Stimulated activated CD8-positive, alpha-beta memory T cell treated with anti-CD3 and anti-CD28 coated beads, Interleukin-4, amount 100 ng/mL, for 24 hours (primary cell): ENCODE measurements at places on chromosomes 1 and 21.
A peak's percentile ranks its signal among the peaks of the same experiment; 100 is the strongest.

- DNase-seq: no peak
These were observed 19.7 kb downstream of the DPH5 start for GRCh38 chr1:101005871-101006270.

- no peak for DNase-seq
These were observed 74.3 kb upstream of the RAB4A start for GRCh38 chr1:229196404-229197264.

DNA sequence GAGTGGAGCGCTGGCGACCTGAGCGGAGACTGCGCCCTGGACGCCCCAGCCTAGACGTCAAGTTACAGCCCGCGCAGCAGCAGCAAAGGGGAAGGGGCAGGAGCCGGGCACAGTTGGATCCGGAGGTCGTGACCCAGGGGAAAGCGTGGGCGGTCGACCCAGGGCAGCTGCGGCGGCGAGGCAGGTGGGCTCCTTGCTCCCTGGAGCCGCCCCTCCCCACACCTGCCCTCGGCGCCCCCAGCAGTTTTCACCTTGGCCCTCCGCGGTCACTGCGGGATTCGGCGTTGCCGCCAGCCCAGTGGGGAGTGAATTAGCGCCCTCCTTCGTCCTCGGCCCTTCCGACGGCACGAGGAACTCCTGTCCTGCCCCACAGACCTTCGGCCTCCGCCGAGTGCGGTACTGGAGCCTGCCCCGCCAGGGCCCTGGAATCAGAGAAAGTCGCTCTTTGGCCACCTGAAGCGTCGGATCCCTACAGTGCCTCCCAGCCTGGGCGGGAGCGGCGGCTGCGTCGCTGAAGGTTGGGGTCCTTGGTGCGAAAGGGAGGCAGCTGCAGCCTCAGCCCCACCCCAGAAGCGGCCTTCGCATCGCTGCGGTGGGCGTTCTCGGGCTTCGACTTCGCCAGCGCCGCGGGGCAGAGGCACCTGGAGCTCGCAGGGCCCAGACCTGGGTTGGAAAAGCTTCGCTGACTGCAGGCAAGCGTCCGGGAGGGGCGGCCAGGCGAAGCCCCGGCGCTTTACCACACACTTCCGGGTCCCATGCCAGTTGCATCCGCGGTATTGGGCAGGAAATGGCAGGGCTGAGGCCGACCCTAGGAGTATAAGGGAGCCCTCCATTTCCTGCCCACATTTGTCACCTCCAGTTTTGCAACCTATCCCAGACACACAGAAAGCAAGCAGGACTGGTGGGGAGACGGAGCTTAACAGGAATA, 4.2 kb downstream of the TFAP2E start:
- DNase-seq: peak; percentile 45

DNA sequence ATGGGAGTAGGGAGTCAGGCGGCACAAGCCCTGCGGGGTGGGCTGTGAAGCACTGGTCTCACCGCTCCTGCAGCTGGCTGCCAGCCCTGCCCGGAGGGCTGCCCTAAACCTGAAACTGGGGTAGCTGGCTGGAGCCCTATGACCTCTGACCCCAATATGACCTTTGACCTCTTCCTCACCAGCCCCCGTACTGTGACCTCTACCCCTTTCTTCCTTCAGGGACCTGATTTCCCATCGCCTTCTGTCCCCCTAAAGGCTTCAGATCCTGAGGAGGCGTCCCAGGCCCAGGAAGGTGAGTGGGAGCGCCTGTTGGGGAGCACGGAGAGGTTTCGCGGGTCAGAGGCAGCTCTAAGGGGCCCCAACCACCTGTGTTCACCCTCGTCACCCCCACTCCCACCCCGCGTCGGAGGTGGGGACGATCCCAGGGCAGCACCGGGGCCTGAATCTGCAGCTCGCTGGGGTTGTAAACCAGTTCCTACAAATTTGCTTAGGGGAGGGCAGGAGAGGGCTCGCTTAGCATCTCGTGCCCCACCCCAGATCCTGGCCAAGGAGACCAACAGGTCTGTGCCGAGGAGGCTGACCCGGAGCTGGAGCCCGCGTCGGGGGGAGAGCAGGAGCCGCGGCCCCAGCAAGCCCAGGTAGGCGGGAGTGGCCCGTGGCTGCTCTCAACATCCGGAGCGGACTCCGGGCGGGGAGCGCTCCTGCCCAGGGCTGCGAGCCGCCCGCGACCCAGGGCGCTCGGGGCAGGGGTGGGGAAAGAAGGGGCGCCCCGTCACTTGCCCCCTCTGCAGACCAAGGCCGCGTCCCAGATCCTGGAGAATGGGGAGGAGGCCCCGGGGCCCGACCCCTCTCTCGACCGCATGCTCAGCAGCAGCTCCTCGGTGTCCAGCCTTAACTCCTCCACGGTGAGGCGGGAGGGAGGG, 7.3 kb downstream of the SYTL1 start:
- no peak for DNase-seq

DNA sequence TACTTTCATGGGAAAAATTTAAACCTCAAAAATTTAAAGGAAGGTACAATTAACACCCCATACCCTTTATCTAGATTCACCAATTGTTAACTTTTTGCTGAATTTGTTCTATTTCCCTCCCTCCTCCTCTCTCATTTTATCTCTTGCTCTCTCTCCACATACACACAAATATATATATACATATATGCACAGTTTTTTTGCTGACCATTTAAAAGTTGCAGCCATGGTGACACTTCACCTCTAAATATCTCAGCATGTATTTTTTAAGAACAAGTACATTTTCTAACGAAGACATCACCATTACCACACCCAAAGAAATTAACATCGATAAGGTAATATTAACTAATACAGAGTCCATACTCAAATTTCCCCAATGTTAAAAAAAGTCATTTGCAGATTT, 33.9 kb downstream of the LRIG2 start:
- no peak for DNase-seq
